T-cell (primary cell): ENCODE measurements at places on chromosomes 4 and X.

GRCh38 chrX:36898301-36898700, 109.9 kb upstream of the FAM47C start:
- no peak for DNase-seq

GRCh38 chr4:94650690-94651089, 107.1 kb upstream of the BMPR1B start:
- DNase-seq = no peak

- DNase-seq = no peak
Observed at GRCh38 chr4:87521319-87521718, 7.9 kb downstream of the SPARCL1 start.

- DNase-seq = no peak
Observed at GRCh38 chrX:9482408-9482807, 17.6 kb downstream of the TBL1X start.

DNA sequence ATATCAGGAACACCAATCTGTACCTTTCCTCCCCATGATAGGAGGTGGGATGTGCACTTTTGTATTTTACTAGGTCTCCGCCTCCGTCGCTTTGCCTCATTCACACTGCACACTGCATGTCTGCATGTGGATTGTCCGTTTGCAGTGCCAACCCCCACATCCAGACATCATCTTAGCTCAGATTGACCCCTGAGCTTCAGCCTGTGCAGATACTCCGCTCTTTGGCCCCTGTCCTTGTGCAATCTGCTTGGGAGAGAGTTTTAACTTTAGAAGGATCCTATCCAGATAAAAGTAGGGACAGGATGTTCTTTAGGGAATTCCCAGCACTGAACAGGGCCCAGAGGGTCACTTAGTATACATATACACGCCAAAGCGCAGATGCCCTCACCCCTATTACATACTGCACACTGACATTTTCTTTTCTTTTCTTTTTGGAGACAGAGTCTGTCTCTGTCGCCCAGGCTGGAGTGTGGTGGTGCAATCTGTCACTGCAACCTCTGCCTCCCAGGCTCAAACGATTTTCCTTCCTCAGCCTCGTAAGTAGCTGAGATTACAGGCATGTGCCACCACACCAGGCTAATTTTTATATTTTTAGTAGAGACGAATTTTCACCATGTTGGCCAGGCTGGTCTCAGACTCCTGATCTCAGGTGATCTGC, 43.3 kb upstream of the FBXW7 start:
- no peak for DNase-seq
